Immature natural killer cell (primary cell): ENCODE measurements at places on chromosomes 13 and 19.
A peak's percentile ranks its signal among the peaks of the same experiment; 100 is the strongest.

GRCh38 chr19:15488489-15489226 is 9.4 kb upstream of the PGLYRP2 start:
- H3K4me3 ChIP-seq: no peak overlapping the region
- DNase-seq: no peak
- peaks cover 1% of the 10 kb centered on the region for H3K27me3 ChIP-seq
- H3K27ac ChIP-seq: no peak overlapping the region
- no peaks in the 10 kb centered on the region for H3K4me1 ChIP-seq

DNA sequence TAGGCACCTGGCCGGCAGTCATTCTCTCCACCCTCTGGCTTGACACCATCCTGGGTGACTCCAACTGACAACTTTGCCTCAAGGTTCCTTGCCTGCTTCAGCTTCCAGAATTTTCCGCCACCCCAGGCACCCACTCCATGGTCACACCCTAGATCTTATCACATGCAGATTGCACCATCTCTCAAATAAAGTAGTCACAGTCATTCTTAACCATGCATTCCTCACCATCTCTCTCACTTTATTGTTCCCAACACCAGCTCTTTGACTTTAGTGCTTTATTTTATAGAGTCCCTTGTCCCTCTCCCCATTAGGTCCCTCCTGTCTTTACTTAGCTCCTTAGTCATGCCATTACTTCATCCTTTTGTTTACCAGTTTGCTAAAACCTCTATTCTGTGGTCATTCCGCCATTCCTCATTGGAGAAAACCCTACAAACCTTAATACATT is 351.7 kb downstream of the SPRY2 start:
- H3K27me3 ChIP-seq: peaks cover 2% of the 10 kb centered on the region
- no peak overlapping the region for H3K4me3 ChIP-seq
- H3K36me3 ChIP-seq: no peaks in the 10 kb centered on the region
- H3K27ac ChIP-seq: no peak overlapping the region

DNA sequence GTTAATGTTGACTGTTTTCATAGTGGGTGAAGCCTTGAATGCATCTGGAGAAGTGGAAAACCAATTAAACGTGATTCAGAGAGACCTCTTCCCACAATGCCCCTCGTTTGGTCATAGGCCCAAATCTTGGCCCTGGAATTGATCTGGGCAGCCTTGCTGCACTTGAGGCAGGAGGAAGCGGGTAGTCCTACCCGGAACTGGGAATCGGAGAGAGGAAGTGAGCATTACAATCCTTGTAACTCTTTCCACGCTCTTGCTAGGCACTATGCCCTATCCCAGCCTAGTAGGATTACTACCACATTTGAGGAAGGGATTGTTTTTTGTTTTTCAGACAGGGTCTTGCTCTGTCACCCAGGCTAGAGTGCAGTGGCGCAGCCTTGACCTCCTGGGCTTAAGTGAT is 3.6 kb downstream of the KCNK6 start:
- H3K4me1 ChIP-seq: peaks cover 18% of the 10 kb centered on the region
- peaks cover 2% of the 10 kb centered on the region for H3K27me3 ChIP-seq
- H3K36me3 ChIP-seq: peaks cover 5% of the 10 kb centered on the region
- no peak for DNase-seq
- H3K27ac ChIP-seq: no peak overlapping the region

DNA sequence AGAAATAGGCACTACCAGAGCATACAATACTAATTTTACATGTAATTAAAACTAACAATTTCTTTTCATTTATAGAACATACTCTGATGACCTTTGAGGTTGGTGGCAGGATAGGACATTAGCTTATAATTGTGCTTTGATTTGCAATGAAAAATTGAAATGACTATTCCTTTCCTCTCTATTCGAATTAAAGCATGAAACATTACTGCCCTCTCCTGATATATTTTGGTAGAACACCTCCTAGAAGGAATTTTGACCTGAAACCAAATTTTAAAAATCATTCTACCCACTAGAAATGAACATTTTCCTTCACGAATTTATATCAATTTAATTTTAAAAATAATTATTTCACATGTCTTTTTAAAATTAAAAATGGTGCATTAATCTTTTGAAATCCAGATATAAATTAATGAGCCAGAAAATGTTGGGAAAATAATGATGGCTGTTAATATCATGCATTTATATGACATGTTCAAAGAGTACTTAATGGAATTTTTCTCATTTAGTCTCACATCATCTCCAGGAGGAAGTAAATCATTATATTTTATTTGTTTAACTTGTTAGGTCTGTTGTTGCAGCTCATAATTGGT is 556.3 kb upstream of the ARGLU1 start:
- no peak overlapping the region for H3K4me3 ChIP-seq
- DNase-seq: no peak
- H3K27me3 ChIP-seq: peaks cover 6% of the 10 kb centered on the region
- H3K4me1 ChIP-seq: no peaks in the 10 kb centered on the region
- H3K36me3 ChIP-seq: no peaks in the 10 kb centered on the region

- no peaks in the 10 kb centered on the region for H3K36me3 ChIP-seq
- H3K4me1 ChIP-seq: no peaks in the 10 kb centered on the region
- H3K27ac ChIP-seq: no peak overlapping the region
- DNase-seq: no peak
These were observed 334.6 kb downstream of the MYO16 start for GRCh38 chr13:108963846-108964600.

DNA sequence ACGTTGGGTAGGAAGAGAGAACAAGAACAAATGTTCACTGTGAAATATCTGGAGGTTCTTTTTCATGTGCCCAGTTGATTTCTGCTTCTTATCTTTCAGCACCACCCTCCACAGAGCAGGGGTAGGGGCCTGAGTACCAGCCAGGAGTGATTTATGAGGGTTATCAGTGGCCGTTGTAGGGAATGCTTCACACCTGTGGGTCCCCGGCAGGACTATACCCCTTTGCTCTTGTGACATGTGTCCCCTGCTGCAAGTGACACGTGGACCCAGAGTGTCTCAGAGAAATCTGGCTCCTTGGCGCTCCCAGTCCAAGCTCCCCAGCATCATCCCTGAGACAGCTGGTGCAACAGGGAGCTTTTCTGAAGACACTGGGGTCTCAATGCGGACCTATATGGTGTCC is 29.7 kb downstream of the SIAH3 start:
- no peak overlapping the region for H3K4me3 ChIP-seq
- no peak for DNase-seq
- H3K4me1 ChIP-seq: peaks cover 5% of the 10 kb centered on the region
- H3K36me3 ChIP-seq: no peaks in the 10 kb centered on the region

DNA sequence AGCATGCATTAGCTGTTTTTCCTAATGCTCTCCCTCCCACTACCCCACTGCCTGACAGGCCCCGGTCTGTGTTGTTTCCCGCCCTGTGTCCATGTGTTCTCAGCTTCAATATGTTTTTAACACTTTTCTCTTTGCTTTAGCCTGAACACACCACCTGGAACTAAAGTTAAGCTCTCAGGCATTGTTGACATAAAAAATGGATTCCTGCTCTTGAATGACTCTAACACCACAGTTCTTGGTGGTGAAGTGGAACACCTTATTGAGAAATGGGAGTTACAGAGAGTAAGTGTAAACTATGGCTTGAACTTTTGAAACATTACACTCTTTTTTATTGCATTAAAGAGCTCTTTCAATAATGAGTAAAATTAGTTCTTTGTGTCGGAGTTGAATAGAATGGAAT is 70.1 kb downstream of the TDRD3 start:
- no peak for DNase-seq
- no peaks in the 10 kb centered on the region for H3K27me3 ChIP-seq
- peaks cover 30% of the 10 kb centered on the region for H3K36me3 ChIP-seq

- H3K36me3 ChIP-seq: no peaks in the 10 kb centered on the region
- H3K27ac ChIP-seq: no peak overlapping the region
- H3K27me3 ChIP-seq: peaks cover 6% of the 10 kb centered on the region
- DNase-seq: no peak
These were observed 4.7 kb upstream of the ZNF611 start for GRCh38 chr19:52739576-52739975.

GRCh38 chr19:45063851-45064801 is 12.2 kb downstream of the ZNF296 start:
- peaks cover 9% of the 10 kb centered on the region for H3K36me3 ChIP-seq
- peaks cover 4% of the 10 kb centered on the region for H3K4me1 ChIP-seq
- no peak overlapping the region for H3K4me3 ChIP-seq

- no peak for DNase-seq
- H3K27ac ChIP-seq: peak overlapping the region; percentile 18
These were observed 67.4 kb downstream of the STK24 start for GRCh38 chr13:98509271-98510155.

DNA sequence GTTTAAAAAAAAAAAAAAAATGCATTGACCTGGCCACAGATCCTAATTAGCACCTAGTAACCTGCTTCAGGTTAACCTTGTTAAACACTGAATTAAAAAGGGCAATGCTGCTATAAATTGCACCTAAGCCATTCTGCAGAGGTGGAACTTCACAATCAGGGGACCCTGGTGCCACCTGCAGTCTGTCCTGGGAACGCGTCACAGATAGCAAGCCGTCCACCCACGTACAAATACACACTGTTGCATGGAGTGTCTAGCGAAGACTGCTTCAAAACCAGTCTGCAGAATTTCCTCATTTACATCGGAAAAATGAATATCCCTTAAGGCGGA is 169.3 kb downstream of the COL4A1 start:
- H3K27me3 ChIP-seq: peaks cover 9% of the 10 kb centered on the region
- DNase-seq: no peak
- no peaks in the 10 kb centered on the region for H3K36me3 ChIP-seq
- H3K27ac ChIP-seq: no peak overlapping the region

GRCh38 chr19:31910224-31910623 is 435.2 kb upstream of the ZNF507 start:
- no peaks in the 10 kb centered on the region for H3K36me3 ChIP-seq
- no peak overlapping the region for H3K27ac ChIP-seq
- H3K4me3 ChIP-seq: no peak overlapping the region
- no peak for DNase-seq

DNA sequence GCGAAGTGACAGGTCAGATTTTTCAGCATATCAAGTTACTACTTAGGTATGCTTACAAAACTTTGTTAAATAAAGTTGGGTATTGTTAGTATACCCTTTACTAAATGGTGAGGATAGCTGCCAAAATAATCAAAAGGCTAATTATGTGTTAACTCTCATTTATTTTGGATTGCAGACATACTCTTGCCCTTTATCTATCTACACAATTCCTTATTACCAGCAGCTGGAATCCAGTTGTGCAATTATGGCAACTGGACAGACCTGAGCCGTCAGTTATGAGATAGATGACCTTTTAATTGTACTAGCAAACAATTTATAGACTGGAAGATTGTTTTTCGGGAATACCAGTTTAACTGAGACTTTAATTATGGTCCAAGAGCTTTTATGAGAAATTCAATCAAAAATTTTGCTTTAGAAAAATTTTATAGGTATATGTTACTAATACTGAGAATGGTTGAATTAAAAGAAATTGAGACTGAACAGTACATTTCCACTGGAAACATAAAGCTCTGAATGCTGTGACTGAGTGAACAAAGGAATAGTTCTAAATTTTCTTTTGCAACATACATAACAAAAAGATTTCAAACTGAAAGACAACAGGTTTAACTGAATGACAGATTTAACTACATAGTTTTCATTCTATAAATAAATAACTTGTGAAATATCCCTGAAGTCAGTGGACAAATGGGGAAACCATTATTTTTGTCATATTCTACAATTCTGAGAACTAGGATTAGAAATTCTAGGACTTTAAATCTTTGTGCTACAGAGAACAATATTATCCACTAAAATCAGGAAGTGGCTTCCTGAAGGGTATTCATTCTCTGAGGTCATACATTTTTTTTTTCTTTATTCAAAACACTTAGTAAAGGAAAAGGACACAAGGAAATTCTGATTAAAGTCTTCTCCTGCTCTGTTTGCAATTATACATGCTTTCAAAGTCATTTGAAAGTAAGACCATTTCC is 97.4 kb downstream of the ZC3H13 start:
- no peak overlapping the region for H3K4me3 ChIP-seq
- no peaks in the 10 kb centered on the region for H3K27me3 ChIP-seq
- peaks cover 25% of the 10 kb centered on the region for H3K36me3 ChIP-seq

GRCh38 chr13:22111961-22112360 is 441.1 kb downstream of the FGF9 start:
- no peak for DNase-seq
- H3K4me1 ChIP-seq: peaks cover 40% of the 10 kb centered on the region
- H3K27me3 ChIP-seq: peaks cover 5% of the 10 kb centered on the region
- no peak overlapping the region for H3K27ac ChIP-seq
- H3K4me3 ChIP-seq: no peak overlapping the region
- no peaks in the 10 kb centered on the region for H3K36me3 ChIP-seq

GRCh38 chr19:48573163-48573505 is 21.2 kb downstream of the SULT2B1 start:
- no peak overlapping the region for H3K27ac ChIP-seq
- no peak overlapping the region for H3K4me3 ChIP-seq
- no peak for DNase-seq
- H3K36me3 ChIP-seq: no peaks in the 10 kb centered on the region

DNA sequence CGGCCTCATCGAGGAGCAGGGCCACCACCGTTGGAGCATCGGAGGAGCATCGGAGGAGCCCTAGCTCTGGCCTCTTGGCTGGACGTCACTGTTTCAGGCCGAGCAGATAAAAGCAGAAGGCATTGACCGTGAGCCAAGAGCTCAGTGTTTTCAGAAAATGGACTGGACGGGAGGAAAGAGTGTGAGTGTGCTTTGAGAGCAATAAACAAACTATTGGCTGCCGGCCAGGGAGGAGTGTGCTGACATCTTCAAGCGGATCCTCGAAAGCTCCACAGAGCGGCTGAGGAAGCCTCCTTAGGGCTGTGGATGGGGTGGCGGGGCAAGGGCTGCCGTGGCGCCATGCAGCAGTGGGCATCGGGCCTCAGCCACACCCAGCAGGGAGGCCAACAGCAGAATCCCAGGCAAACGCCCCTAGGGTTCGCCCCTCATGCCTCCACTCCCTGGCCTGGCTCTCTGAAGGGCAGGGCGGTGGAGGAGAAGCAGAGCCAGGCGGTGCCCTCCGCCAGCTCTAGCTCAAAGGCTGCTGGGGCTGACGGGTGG is 41.8 kb downstream of the IRS2 start:
- H3K4me3 ChIP-seq: no peak overlapping the region
- H3K4me1 ChIP-seq: peaks cover 17% of the 10 kb centered on the region
- DNase-seq: no peak
- peaks cover 10% of the 10 kb centered on the region for H3K27me3 ChIP-seq
- H3K27ac ChIP-seq: no peak overlapping the region

DNA sequence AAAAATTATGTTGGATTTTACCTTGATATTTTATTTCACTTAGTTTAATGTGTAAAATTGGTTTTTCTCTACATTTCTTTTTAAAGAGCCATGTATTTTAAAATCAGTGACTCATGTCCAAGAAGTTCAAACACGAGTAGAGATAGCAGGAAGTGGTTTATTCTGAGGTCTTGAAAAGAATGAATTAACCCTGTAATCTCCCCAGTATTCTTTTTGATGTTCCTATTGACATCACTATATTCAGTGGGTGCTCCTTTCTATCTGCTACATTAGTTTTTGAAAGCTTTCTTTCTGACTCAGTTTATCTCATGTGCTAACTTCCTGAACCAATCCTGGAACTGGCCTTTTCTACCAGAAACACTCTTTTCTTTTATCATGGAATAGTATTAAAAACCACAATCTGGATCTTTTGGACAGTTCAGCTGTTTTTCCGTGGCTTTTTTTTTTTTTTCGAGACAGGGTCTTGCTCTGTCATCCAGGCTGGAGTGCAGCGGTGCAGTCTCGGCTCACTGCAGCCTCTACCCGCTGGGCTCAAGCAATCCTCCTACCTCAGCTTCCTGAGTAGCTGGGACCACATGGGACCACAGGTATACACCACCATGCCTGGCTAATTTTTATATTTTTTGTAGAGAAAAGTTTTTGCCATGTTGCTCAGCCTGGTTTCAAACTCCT is 114.9 kb downstream of the PCCA start:
- DNase-seq: peak; percentile 35
- no peaks in the 10 kb centered on the region for H3K27me3 ChIP-seq
- H3K27ac ChIP-seq: no peak overlapping the region
- peaks cover 4% of the 10 kb centered on the region for H3K36me3 ChIP-seq
- H3K4me3 ChIP-seq: no peak overlapping the region
- H3K4me1 ChIP-seq: peaks cover 17% of the 10 kb centered on the region
